Stimulated activated CD8-positive, alpha-beta memory T cell treated with anti-CD3 and anti-CD28 coated beads, Interleukin-7, amount 100 ng/mL, for 1 hour (primary cell): ENCODE measurements at places on chromosomes 7 and 10.

DNA sequence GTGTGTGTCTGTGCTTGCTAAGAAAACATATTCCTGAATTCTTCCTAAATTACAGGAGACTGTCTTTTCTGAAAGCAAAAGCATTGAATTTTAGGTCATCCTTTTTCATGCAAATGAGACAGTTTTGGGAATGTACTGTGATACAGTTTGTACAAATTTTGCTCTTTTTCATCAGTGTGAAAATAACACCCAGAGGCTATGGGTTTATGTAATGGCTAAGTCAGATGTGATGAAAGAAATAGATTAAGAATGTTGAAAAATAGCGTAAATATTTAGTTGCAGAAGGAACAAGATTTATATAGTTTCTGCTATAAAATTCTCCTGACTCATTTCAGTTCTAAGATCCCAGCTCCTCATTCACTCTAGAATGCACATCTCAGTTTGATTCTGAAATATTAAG is 24.6 kb downstream of the POM121L12 start:
- no peak for DNase-seq

- DNase-seq: no peak
Measured at GRCh38 chr10:44888886-44889285, 22.3 kb upstream of the TMEM72 start.

- no peak for DNase-seq
Measured at GRCh38 chr10:126527645-126528314, 139.5 kb upstream of the ADAM12 start.

DNA sequence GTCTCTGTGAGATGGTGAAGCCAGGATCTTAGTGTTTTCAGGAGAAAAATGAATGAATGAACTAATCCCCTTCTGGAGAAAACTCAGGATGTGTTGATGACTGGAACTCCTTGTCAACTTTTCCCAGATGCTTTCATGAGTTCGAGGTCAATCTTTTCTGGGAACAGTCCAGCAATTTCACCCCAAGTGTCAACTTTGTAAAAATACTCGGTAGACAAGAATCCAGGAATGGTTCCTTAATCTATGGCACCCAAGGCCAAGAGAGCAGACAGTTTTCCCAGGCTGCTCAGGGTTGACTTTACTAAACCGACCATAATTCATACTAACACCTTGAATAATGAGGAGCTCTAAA is 31.1 kb upstream of the LYZL1 start:
- no peak for DNase-seq

- no peak for DNase-seq
Measured at GRCh38 chr10:49092477-49092876, 22.8 kb downstream of the VSTM4 start.

DNA sequence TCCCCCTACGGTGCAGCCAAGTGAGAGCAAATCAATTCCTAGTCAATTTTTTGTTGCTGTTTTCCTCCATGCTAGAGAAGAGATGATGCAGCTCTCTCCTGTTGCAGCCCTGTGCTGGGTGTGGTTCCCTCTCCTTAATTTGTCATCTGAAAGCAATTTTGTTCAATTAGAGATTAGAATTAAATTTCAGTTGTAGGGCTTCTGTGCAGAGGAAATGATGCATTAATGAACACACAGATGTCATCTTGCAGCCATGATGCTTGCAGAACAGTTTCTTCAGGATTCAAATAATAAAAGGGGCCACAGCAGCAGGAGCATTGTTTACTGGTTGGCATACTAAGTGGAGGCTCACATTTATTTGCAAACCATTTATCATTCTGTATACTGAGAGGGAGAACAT is 266.0 kb downstream of the AUTS2 start:
- no peak for DNase-seq

- DNase-seq: no peak
Measured at GRCh38 chr10:18368682-18369081, 228.5 kb downstream of the CACNB2 start.

GRCh38 chr10:77163670-77164348 is 473.8 kb downstream of the KCNMA1 start:
- DNase-seq: no peak

DNA sequence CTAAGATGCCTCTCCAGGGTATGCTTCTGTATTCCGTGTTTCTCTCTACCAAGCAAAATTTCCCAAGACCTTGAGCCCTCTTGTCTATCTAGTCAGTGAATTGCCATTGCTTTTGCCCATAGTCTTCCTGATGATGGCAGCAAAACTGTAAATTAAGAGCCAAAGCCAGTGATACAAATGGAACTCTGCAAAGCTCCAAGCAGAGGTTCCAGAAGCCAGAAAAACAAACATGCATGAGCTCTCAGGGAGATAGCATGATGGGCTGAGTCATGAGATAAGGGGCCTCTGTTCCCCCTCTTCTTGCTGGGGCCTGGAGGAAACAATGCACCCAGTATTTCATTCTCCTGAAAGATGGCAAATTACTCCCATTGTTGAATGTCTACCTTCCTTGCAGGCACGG is 24.7 kb downstream of the LSMEM1 start:
- DNase-seq: no peak

- no peak for DNase-seq
Measured at GRCh38 chr10:15485684-15486316, 114.7 kb upstream of the FAM171A1 start.

- DNase-seq: no peak
Measured at GRCh38 chr7:66778201-66778600, 37.7 kb downstream of the RABGEF1 start.

- no peak for DNase-seq
Measured at GRCh38 chr7:134757938-134758337, 21.5 kb upstream of the CALD1 start.

- DNase-seq: no peak
Measured at GRCh38 chr10:63157845-63158624, 24.9 kb downstream of the NRBF2 start.

DNA sequence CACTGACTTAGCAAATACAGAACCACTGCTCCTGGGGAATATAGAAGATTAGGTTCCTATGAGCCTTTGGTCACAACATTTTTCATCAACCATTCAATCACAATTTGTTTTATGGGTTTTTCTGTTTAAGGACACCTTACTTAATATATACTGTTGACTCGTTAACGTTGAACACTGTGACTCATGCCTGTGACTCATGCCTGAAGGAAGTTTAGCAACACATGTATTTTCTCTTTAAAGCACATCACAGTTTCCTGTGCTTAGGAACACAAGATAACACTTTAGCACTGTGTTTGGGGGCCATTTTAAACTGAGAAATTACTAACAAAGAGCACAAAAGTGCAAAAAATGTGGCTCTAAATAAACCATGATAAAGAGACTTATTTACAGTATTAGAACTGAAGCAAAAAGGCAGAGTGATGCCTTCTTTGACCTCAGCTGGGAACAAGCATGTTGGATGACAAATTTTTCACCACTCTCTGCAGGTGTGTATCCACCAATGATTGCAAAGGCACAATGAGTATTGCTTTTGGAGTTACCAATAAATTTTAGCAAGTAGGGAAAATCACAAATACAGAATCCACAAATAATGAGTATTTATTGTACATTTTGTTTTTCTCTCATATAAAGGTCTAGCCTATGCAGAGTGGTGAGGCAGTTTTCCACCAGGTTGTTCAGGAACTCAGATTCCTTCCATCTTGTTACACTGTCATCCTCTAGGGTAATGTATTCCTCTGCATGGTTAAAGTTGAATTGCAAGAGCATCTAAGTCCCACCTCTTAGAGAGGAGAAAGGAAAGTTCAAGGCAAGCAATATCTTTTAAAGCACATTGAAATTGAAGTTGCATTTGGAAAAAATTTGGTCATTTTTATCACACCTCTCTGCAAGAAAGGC is 7.3 kb downstream of the FGFBP3 start:
- no peak for DNase-seq

DNA sequence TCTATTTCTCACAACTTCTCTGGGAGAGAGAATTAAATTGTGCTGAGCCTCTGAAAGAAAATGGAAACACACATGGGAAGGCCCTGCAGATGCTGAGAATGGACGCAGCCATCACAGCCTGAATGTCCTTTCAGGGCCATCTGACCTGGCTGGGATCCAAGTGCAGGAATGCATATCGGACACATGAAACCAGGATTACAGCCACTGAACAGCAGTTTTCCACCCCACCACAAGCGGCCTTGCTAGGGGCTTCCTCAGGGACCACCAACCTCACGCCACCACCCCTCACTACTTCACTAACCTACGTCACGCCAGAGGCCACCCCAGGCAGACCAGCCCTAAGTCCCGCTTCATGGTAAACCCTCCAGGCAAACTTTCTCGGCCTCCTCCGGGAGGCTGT is 103.3 kb downstream of the DIP2C start:
- no peak for DNase-seq

- no peak for DNase-seq
Measured at GRCh38 chr10:102003541-102003940, 52.4 kb downstream of the ARMH3 start.

DNA sequence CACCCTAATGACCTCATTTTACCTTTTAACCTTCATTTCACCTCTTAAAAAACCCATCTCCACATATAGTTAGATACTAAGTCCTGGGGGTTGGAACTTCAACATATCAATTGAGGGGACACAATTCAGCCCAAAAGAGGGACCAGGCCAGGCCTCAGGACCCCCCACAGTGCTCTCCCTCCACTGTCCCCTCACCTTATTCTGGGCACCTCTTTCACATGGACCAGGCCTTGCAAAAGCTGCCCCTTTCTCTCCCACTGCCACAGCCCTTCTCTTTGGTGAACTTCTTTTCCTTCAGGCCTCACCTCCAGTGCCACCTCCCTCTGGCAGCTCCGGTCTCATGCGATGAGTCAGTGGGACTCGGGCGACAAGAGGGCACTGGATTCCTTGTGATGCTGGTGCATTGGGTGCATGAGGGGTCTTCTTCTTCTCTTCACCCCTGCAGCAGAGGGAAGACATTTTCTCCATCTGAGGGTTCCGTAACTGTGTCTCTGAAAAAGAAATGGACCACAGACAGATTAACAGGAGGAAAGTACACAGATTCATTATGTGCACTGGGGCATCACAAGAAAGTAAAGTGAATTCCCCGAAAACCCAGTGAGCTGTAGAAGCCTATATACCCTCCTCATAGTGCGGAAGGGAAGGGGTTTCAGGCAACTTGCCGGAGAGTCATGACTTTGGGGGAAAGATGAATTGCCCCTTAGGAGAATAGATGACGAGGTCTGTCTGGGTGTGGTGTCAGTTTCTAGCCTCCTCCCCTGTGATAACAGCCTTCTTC is 288.7 kb upstream of the IGFBP3 start:
- no peak for DNase-seq

- DNase-seq: no peak
Measured at GRCh38 chr10:42987575-42987974, 89.3 kb upstream of the RET start.

DNA sequence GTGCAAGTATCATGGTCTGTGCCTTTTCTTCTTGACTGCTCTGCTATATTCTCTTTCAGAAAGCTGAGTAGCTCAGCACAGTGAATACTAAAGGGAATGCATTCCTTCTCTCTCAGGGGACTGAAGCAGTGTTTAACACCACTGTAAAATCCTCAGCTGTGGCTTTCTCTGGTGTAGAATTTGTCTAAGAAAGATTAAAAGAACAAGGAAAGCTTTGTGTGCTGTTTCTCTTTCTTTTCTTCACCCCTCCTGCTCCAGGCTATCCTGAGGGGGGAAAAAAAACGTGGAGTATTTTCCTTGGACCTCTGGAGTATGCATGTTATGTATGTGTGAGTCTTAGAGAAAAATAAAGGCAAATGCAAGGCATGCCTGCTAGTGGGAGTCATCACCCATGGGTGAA is 383.9 kb downstream of the AUTS2 start:
- DNase-seq: no peak

DNA sequence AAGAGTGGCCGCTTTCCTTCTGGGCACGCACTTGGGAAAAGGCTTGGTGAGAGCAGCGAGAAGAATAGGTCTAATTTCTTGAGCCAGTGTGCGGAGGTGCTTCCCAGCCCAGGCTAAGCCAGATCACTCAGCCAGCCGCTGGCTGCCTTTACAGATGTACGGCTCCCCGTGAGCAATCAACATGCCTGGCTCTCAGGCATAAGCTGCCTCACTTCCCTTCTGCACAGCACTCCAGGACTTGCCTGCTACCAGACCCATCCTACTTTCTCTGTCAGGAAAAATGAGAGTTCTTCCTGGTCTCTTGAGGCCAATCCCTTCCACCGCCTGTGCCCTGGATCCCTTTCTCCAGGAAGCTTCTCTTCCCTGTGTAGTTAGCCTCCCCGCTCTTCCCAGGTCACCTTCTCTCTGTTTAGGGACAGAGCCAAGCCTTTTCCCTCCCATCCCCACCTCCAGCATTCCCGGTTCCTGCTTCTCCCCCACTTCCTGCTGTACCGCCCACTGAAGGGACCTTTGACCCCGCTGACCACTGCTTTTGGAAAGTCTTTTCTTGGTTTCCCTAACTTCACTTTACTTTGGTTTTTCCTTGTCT is 1.1 kb upstream of the ACTR3C start:
- DNase-seq: no peak

GRCh38 chr10:95569368-95569767 is 8.2 kb upstream of the SORBS1 start:
- no peak for DNase-seq

DNA sequence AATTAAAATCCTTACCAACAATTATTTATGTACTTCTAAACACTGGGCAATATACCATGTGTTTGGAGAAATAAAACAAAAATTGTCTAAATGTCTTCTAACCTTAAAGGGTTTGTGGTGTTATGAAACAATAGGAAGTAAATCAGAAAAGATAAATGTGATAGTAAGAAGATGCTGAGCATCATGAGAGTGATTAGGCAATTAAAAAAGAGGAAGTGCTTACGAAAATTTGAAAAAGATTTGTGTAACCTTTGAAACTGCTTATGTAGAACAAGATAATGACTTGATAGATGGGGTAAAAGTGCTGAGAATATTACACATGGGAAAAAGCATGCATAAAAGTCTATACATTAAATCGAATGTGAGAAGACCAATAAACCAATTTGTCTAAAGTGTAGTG is 573.4 kb upstream of the CNTNAP2 start:
- DNase-seq: no peak

- DNase-seq: peak; percentile 35
Measured at GRCh38 chr7:151875942-151876898, 695 bp downstream of the PRKAG2 start.

GRCh38 chr7:148049068-148049467 is 541.5 kb upstream of the C7orf33 start:
- no peak for DNase-seq

DNA sequence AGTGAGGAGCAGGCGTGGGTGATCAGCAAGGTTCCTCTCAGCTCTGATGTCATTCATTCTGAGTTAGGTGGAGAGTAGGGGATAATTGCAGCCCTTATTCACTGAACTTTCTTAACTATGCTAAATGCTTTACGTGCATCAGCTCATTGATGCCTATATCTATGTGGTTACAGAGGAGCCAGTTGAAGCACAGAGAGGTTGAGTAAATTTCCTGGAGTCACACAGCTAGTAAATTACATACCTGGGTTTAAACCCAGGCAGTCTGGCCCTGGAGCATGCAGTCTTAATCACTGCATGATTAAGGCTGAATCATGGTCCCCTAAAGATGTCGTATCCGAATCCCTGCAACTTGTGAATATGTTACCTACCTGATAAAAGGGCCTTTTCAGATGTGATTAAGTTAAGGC is 99.6 kb downstream of the GRK5 start:
- DNase-seq: no peak

DNA sequence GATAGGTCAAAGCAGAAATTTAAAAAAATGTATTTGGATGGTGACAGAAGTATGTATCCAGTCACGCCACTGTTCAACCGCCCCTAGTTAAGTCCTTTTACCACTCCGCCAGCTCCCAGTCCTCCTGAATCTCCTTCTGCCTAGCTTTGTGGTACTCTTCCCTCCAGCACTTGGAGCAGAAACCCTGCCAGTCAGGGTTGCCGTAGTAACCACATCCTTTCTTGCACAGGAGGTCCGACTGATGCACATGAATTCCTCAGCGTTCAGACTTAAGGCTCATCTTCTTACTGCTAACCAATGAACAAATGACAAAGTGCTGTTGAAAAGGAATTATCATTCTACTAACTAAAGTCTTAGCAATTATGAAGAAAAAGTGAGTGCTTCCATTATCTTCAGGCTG is 175.3 kb upstream of the KCTD7 start:
- no peak for DNase-seq
